ENCODE measurements at places on chromosomes 12 and 14.
A peak's percentile ranks its signal among the peaks of the same experiment; 100 is the strongest.

DNA sequence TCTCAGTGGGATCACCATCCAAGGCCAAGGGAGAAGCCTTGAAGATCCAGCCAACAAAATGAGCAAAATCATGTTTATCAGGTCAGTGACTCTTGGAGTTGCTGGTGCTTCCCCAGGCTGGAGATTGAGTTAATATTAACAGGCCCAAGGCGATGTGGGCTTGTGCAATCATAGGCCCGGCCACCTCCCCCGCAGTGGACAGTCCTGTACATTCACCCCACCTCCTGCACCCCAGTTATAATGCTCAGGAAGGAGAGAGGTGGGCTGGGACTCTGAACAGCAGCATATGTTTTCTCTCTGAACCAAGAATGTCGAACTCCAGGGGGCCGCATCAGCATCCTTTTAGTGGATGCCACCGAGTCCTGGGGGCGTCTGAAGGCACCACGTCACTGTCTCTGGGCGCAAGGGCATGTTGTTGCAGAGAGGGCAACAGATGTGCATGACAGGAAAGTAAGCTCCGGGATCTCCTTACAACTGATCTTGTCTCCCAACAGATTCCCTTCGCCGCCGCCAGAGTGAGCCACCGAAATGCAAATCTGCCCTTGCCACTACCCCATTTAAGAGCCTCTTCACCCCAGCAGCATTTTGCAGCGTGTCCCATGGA, 32.2 kb upstream of the SERPINA6 start:
- DNase-seq, result peak; percentile 29

DNA sequence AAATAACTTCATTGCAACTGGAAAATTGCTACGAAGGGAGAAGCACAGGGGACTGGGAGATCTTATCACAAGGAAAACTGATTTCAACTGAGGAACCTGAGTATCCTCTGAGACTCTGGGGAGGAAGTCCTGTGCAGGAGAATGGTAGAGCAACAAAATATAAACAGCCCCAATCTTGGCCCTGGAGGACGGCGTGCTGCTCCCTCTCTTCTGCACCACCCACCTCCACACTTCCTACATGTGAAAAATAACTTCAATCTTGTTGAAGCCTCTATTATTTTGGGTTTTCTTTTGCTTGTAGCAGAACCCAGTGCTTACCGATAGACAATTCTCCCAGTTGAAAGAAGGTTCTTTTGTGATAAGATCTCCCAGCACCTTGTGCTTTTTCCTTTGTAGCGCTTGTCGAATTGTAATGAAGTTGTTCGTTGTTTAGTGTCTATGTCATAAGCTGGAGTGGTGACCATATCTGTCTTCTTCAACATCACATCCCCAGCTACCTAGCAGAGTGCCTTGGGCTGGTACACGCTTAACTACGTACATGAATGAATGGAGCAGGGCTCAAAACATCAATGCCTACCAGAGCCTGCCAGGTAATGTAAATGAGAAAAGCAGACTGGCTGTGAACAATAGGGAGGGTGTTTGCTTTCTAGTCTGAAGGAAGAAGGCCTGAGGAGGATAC, 2.8 kb upstream of the CD4 start:
- DNase-seq, result no peak

DNA sequence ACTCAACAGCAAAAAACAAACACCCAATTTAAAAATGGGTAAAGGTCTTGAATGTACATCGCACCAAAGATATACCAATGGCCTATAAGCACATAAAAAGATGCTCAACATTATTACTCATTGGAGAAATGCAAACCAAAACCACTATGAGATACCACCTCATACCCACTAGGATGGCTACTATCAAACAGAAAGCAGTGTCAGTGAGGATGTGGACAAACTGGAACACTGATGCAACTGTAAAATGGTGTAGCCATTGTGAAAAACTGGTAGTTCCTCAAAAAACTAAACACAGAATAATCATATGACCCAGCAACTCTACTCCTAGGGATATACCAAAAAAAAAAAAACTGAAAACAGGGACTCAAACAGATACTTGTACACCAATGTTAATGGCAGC, 49.3 kb downstream of the CDK17 start:
- peak; percentile 78 for DNase-seq

DNA sequence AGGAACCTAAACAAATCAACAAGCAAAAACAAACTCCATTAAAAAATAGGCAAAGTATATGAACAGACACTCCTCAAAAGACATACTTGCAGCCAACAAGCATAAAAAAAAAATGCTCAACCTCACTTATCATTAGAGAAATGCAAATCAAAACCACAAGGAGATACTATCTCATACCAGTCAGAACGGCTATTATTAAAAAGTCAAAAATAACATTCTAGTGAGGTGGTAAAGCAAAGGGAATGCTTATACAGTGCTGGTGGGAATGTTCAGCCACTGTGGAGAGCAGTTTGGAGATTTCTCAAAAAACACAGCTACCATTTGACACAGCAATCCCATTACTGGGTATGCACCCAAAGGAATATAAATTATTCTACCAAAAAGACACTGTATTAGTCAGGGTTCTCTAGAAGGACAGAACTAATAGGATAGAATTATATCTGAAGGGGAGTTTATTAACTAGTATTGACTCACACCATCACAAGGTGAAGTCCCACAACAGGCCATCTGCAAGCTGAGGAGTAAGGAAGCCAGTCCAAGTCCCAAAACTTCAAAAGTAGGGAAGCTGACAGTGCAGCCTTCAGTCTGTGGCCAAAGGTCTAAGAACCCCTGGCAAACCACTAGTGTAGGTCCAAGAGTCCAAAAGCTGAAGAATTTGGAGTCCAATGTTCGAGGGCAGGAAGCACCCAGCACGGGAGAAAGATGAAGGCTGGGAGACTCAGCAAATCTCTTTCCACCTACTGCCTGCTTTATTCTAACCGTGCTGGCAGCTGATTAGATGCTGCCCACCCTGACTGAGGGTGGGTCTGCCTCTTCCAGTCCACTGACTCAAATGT, 101.6 kb upstream of the KRAS start:
- no peak for DNase-seq

GRCh38 chr14:92009604-92010003, 30.3 kb downstream of the TRIP11 start:
- DNase-seq, result no peak

DNA sequence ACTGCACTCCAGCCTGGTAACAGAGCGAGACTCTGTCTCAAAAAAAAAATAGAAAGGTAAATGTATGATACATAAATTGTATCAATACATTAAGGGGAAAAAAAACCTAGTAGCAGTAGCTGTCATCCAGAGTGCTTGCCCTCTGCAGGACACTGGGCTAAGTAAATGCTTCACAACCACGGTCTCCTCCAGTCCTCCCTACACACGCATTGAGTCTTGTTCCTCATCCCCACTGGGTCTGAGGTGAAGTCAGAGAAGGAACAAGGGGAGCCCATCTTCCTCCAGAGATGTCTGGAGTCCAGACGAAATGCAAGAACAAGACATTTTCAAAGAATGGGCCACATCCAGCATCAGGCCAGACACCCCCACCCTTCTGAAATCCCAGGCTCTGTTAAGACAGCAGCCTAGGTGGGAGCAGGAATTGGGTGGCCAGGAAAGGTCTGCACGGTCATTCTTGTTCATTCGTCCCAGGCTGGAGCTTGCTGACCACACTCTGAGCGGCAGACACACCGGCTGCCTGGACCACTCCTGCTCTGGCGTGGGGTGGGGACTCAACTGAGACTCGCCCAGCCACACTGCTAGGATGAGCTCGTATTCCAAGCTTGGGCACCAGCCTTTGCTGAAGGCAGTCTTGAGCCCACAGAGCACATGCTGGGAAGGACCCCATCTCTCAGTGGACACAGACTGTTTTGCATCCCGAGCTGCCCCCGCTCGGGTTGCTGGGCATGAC, 45.5 kb downstream of the CHGA start:
- DNase-seq, result no peak

DNA sequence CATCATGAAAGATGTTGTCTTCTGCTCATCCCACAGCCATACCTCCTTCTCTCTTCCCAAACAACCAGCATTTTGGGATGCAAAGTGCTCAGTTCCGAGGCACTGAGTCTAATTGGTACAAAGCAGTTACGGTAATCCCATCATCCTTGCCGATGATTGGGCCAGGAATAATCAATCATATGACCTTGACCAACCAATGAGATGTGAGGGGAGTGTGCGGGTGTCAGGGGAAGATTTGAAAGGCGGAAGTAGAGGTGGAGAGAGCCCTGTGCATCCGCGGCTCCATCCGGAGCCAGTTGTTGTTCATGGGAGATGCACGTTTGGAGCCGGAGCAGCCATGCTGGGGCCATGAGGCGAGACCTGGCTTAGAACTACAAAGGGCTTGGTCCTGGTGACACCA, 67.3 kb downstream of the SYNE3 start:
- DNase-seq, result no peak

DNA sequence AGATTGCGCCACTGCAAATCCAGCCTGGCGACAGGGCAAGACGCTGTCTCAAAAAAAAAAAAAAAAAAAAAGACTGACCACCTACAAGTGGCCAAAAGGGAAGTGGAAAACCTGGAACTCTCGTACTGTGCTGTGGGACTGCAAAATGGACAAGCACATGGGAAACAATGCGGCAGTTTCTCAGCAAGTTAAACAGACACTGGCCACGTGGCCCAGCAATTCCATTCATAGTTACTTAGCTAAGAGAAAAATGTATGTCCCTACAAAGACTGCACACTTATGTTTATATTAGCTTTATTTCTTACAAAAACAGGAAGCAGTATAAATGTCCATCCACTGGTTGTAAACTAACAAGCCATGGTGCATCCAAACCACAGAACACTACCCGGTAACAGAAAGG, 5.6 kb downstream of the CHFR start:
- no peak for DNase-seq

DNA sequence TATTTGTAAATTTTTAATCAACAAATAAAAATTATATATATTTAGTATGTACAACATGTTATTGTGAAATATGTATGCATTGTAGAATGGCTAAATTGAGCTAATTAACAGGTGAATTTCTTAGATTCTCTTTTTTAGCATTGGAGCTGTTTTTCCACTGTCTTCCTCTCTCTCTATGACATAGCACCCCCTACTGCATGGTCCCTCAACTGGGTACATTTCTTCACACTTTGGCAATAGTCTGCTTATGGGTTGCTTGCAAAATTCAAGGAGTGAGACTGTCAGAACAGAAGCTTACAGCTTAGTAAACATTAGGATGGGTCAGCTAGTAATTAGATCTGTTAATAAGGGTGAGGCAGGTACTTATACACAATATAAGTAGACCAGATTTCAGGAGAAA, 658.5 kb upstream of the MGAT4C start:
- peak; percentile 11 for DNase-seq

DNA sequence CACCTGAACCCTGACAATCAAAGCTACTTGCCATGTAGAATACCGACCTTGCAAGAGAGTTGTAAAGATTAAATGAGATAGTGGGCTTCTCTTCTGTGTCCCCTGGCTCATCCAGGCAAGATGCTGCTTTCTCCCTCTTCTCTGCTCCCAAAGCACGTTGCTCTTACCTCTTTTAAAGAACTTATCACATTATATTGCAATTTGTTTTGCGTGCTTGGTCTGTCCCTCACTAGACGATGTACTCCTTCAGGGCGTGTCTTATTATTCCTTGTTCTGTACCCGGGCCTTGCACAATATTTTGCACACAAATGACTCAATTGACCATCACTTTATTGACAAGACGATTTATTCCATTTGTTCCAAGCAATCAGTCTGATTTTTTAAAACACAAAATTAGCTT, 3.3 kb downstream of the DCN start:
- DNase-seq, result no peak

- DNase-seq, result no peak
Observed at GRCh38 chr14:64467566-64467965, 2.3 kb downstream of the AKAP5 start.

- DNase-seq, result no peak
Observed at GRCh38 chr12:118840399-118840798, 140.9 kb upstream of the SRRM4 start.

DNA sequence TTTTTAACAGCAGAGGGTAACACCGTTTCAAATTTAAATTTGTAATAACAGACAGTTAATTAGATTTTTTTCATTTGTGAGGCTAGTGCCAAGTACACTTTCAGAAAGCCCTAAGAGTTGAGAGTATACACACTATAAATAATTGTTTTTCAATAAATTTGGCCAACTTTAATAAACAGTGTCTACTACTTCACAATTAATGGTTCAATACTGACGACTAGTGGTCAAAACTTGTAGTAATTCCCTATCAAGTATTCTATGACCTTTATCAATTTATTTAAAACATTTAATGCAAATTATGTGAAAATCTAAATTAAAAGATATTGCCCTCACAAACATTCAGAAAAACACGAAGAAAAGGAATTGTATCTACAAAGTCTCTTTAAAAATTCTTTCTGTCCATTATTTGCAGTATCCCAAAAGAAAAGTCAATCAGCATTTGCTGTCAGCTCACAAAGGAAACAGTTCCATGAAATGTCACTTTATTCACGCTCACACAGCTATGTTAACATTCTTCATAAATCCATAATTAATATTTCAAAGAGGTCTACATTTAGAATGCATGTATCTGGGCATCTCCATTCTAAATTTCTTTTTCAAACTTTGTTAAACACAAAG, 91.2 kb downstream of the CEP128 start:
- DNase-seq, result peak; percentile 42

GRCh38 chr14:40983604-40984003, 623.1 kb upstream of the LRFN5 start:
- DNase-seq, result no peak

GRCh38 chr12:68420225-68421010, 88.3 kb upstream of the MDM1 start:
- DNase-seq, result no peak

- DNase-seq, result no peak
Observed at GRCh38 chr12:51812871-51813270, 35.6 kb downstream of the FIGNL2 start.

DNA sequence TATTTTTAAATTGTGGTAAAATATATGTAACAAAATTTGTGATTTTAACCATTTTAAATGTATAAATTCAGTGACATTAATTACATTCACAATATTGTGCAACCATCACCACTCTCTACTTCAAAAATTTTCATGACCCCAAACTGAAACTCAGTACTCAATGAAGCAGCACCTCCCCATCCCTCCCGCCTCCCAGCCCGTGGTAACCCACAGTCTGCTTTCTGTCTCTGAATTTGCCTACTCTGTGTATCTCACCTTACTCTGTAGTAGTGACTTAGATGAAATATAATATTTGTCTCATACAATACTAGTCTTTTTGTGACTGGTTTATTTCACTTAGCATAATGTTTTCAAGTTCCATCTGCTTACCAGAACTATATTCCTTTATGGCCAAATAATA, 36.2 kb downstream of the EML1 start:
- DNase-seq, result no peak

GRCh38 chr14:99274346-99275221, 2.6 kb upstream of the BCL11B start:
- peak; percentile 45 for DNase-seq

- DNase-seq, result no peak
Observed at GRCh38 chr14:53696217-53696965, 260.2 kb downstream of the BMP4 start.

GRCh38 chr14:95711476-95712176, 2.3 kb downstream of the TCL1A start:
- DNase-seq, result no peak

DNA sequence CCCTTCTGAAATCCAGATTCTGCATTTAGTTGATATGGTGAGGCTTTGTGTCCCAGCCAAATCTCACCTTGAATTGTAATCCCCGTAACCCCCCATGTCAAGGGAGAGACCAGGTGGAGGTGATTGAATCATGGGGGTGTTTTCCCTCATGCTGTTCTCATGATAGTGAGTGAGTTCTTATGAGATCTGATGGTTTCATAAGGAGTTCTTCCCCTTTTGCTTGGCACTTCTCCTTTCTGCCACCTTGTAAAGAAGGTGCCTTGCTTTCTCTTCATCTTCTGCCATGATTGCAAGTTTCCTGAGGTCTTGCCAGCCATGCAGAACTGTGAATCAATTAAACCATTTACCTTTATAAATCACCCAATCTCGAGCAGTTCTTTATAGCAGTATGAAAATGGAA, 23.1 kb upstream of the C12orf42 start:
- no peak for DNase-seq
